Vagina (tissue), 2 donors: ENCODE measurements at places on chromosomes 2 and 18.

GRCh38 chr2:45699032-45699658 lies 47.7 kb downstream of the PRKCE start:
- no peak for DNase-seq

DNA sequence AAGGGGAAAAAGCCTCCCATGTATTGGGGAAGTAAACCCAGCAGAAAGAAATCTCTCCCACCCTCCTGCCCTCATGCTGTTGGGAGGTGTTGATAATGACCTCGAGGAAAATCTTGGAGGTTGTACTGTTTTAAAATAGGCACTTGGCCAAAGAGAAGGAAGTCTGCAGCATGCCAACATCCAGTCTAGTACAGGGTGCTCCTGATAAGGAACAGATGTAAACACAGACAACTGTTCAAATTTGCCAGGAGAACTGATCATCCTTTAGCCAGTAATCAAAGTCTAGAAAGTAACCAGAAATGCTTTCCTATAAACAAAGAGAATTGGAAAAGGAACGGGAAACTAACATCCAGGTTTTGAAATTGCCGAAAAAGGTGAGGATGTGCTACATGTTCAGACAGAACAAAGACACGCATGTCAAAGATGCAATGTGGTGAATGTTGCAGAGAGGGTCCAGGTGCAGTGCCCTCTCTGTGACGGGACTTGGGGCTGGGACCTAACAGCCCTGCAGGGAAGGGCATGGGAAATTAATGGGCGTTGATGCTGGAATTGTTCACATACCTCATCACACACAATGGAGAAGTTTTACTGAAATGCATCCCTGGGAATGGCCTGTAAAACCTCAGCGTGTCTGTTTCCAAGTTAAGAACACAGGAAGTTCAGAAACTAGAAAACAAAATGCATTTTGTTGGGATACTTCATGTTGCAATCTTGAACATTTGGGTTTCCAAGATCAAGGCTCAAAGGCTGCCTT lies 125.7 kb upstream of the RND3 start:
- DNase-seq, result no peak

- DNase-seq, result no peak
Measured at GRCh38 chr2:59083075-59083828, 842.1 kb upstream of the FANCL start.

GRCh38 chr2:96085541-96086355 lies 30.6 kb downstream of the ADRA2B start:
- no peak for DNase-seq

- DNase-seq, result no peak
Measured at GRCh38 chr2:224925061-224925809, 117.0 kb downstream of the DOCK10 start.
